ENCODE measurements at places on chromosomes 12 and 14.
A peak's percentile ranks its signal among the peaks of the same experiment; 100 is the strongest.

DNA sequence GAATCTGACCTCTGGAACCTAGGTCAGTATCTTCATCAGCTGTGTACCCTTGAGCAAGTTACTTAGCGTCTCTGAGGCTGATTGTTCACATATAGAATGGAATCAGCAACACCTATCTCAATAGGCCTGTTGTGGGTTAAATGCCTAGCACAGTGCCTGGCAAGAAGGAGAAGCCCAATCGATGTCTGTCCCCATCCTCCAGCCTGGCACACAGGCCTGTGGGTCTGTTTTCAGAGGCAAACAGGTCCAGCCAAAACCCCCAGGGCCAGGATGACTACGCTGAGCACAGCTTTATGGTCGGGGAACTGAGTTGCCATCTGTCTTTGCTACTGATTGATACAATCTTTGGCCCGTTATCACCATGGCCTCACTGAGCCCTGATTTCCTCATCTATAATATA, 89.2 kb downstream of the NUAK1 start:
- no peak for DNase-seq

- no peak for DNase-seq
Observed at GRCh38 chr14:103031956-103032355, 25.4 kb downstream of the CDC42BPB start.

DNA sequence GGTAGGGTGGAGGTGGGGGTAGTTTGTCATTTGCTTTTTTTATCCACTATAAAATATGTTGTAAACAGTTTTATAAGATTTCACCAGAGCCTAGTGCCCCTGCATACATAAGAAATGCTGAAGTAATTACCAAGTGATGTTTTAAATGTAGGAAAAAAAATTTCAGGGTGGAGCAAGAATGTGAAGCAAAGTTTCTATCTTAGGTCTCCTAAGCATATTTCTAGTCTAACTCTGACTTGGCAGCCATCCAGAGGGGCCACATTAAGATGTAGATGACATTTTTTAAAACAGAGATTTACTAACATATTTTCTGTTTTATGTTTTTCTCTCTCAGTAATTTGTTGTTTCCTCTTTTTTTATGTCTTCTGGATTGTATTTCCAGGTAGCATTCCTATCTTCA, 15.8 kb upstream of the KRAS start:
- no peak for DNase-seq

- peak; percentile 6 for DNase-seq
Observed at GRCh38 chr12:54251667-54252284, 28.1 kb downstream of the CBX5 start.

DNA sequence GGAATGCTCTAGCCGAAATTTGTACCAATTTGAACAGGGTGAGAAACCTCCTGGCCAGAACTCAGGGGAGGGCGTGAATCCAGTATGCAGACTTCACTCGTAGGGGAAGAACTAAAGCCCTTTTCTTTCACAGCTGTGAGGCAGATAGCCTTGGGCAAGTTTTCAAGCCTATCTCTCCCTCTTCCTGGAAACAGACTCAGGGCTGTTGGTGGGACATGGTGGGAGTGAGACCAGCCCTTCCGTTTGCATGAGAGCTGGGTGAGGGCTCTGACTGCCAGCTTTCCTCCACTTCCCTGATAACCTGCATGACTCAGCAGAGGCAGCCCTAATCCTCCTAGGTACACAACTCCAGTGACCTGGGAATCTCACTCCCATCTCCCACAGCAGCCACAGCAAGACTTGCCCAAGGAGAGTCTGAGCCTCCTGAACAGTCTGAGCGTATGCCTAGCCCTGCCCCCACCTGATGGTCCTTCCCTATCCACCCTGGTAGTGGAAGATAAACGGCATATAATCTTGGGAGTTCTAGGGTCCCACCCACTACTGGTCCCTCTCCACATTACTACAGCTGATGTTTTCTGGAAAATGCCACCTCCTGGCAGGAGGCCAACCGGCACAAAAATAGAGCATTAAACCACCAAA, 170.1 kb upstream of the AMIGO2 start:
- no peak for DNase-seq

GRCh38 chr14:87005280-87005679, 987.7 kb downstream of the GALC start:
- DNase-seq, result no peak

- no peak for DNase-seq
Observed at GRCh38 chr12:57241402-57242310, 9.3 kb downstream of the STAC3 start.

GRCh38 chr14:100416921-100417860, 94.1 kb downstream of the SLC25A47 start:
- DNase-seq, result no peak

DNA sequence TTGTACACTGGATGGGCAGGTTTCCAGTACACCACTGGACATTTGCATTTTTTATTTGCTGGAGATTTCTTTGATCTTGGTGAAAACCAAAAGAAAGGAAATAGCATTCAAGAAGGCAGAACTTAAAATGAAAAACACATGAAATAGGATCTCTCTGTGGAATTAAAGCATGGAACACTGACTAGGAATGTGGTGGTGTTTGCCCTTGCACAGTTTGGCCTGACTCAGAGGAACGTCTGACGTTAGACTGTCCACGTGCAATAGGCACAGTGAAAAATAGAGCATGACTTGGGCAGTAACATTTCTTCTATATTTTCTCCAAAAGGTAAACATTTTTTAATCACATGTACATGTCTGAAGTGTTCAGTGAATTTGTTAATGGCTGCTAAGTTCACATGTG, 474.1 kb upstream of the PRICKLE1 start:
- DNase-seq, result no peak

- no peak for DNase-seq
Observed at GRCh38 chr12:49796606-49797448, 31.4 kb downstream of the NCKAP5L start.

GRCh38 chr14:75401361-75401760, 26.5 kb upstream of the JDP2 start:
- no peak for DNase-seq
